NCI-H524 (cell line): ENCODE measurements at places on chromosomes 12 and 14.

DNA sequence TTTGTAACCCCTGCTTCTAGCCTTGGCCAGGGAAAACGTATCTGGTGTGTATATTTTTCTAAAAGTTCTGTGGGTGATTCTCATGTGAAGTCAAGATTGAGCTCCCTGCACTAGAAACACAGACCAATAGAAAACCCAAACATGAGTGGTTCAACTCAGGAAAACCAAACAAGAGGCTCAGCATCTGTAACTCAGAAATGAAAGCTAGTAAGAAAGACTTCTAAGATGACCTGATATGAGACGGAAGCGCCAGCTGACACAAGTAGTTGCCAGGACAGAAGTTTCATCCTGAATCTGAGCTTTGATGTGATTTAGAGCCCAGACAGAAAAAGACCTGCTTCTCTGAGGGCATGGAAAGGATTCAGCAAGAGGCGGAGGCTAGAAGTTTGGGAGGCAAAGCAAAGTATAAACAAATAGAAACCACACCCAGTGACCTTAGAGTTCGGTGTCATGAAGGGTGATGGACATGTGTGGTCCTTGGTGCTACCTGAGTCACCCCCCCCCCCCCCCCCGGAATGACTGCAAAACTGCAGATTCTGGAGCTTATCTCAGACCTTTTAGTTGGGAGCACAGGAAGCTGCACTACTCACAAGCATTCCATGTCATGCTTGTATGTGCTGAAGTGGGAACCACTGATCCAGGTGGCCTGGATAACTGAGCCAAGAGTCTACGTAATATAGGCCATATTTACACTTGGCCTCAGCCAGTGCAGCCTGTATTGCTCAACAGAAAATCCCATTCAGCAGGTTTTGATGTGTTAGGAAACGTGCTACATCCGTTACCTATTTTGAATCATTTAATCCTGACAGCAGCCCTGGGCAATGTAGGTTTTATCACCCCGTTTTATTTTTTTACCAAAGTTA is 191.3 kb downstream of the ANO6 start:
- no peak for DNase-seq

- DNase-seq: no peak
Observed at GRCh38 chr12:48946205-48946604, 11.1 kb downstream of the ARF3 start.

- DNase-seq: no peak
Observed at GRCh38 chr14:64711039-64711438, 6.8 kb downstream of the PLEKHG3 start.

DNA sequence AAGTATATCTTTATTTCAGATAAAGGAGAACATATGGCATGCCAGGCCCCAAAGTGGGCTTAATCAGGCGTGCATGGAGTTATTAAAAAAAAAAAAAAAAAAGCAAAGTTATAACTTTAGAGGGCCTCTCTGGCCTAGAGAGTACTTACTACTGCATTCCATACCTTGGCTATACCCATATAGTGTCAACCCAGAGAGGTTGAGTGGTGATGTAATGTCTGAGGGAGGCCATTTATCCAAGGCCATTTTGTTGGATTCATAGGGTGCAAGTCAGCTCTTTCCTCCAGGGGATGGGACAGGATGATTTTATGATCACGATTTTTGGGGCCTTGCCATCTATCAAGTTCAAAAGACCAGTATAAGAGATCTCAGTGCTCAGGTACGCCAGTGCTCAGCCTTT is 66.4 kb downstream of the DCAF5 start:
- DNase-seq: peak; percentile 14

GRCh38 chr12:107369006-107369405 is 275.7 kb upstream of the CRY1 start:
- DNase-seq: no peak

DNA sequence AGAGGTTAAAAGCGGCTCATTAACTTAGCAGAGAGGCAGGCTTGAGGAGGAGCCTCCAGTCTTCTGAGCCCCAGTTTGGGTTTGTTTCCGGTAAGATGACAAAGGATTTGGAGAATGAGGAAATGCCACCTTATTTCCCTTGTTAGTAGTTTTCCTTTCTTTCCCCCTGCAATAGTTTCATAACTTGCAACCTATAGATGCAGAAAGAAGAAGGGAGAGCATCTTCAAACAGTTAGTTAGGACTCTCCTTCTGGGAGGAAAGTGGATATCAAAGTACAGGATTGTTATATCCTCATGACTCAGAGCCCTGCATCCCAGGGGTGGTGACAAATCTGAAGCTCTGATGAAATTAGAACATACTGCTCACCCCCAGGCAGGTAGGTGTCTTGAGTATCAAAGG is 180.7 kb upstream of the SLC38A2 start:
- DNase-seq: no peak

GRCh38 chr12:10540776-10541205 is 35.1 kb downstream of the EIF2S3B start:
- no peak for DNase-seq

DNA sequence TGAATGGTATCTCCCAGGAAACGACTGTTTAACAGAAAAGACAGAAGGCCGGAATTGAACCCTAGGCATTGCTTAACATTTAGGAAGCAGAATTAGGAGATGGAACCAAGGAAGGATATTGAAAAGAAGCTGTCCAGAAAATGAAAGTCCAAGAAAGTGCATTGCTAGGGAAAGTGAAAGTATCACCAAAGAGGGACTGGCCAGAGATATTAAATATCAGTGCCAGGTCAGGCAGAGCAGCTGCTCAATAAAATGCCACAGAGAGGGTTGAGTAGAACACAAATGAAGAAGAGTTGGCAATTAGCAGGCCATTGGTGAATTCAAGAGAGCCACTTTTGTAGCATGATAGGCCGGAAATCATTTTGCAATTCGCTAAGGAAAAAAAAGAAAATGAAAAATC is 101.6 kb downstream of the CFAP54 start:
- no peak for DNase-seq

- no peak for DNase-seq
Observed at GRCh38 chr14:22623047-22623446, 21.1 kb downstream of the OR6J1 start.

DNA sequence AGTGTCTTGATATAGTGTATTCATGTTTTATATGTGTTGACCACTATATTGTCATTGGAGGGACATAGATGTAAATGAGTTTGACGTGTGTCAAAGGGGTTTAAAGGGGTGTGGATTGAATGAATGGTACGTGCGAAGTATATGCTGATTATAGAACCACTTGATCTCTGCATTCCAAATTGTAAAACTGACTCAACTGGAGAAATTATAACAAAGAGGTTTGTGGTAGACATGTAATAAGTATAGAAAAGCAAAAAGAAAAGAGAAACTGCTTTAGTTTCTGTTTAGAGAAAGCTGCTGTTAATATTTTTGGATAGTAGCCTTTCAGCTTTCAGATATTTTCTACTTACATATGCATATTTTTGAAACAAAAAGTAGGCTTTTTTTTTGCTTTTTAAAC is 8.9 kb upstream of the MYRFL start:
- no peak for DNase-seq

- no peak for DNase-seq
Observed at GRCh38 chr12:88571543-88571942, 8.7 kb downstream of the KITLG start.

GRCh38 chr12:195951-196350 is 18.0 kb downstream of the SLC6A12 start:
- no peak for DNase-seq

DNA sequence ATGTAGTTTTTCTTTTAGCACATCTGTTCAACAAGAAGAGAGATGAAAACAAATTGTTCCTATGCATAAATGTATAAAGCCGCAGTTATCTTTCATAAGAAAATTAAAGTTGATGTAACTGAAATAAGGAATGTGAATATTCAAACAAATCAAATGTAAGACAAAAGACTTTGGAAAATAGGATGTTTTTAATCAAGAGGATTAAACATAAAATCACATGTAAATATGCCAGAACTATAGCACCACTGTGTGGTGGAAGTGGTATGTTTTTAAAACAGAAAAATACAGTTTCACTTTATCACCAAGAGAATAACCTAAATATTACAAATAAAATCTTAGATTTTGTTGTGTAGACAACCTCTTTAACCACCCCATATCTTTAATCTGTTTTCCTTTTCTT is 40.4 kb downstream of the CAPS2 start:
- peak; percentile 16 for DNase-seq

DNA sequence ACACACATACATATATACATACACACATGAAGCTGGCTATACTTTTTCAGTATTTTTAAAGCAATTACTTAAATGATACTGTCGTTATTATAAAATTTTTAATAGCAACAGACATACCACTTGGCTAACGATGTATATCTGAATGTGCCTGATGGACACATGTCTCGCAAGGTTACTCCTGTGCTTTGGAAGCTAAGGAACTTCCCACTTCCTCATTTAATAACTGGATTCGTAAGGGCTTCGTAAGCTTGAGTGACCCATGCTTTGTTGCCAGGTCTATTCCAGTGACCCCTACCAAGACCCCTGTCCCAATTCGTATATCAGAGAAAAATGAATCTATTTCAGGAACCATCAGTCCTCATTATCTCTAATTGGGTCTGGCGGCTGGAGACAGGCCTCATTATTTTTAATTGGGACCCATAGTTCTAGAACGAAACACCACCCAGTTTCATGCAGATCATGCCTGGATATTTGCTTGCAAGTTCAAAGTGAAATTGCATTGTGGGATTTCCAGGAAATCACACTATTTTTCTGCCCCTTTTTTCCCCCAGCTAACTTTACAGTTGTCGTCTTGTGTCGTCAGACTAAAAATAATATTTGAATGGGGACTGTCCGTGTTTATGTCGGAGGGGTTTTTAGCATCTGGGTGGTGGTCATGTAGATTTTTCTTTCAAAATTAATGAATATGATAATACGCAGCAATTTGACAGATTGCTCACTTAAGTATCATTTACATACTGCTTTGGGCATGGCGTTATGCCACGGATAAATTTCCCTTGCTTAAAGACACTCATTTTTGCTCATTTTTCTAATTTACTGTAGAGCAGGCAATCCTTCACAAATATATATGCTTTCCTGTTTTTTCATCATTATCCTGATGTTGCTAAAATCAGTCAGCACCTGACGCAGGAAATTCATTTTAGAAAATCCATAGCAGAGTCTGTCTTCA is 17.1 kb upstream of the MYO1H start:
- DNase-seq: peak; percentile 22
